NCI-H524 (cell line): ENCODE measurements at places on chromosomes 2 and 18.

DNA sequence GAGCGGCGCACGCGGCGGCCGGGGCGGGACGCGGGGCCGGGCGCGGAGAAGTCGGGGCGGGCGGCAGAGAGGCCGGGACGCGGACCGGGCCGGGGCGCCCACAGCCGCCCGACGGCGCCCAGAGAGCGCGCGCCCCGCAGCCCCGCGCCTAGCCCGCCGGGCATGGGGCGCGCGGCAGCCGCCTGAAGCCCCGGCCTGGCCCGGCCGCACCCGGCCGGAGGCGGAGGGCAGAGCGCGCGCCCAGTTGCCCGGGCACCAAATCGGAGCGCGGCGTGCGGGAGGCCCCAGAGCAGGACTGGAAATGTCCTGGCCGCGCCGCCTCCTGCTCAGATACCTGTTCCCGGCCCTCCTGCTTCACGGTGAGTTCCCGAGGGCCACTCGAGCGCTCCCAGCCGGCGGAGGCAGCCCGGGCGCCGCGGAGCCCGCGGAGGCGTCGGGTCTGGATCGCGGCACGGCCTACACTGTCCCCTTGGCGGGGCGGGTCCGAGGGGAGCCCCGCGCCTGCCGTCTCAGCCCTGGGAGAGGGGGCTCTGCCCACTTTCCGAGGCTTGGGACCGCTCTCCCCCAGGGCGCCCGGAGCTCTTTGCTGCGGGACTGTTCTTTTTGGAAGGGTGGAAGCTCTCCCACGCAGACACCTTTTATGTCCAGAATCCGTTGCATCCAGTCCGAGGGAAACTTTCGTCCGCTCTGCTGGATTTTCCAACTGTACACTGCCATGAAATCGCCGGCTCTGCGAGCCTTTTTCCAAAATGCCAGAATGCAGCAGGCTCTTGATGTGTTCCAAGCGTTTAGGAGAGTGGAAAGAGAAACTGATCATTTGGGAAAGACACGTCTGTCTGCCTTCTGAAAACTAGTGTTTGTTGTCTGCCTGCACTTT is 484 bp downstream of the APCDD1 start:
- DNase-seq, result peak; percentile 9

DNA sequence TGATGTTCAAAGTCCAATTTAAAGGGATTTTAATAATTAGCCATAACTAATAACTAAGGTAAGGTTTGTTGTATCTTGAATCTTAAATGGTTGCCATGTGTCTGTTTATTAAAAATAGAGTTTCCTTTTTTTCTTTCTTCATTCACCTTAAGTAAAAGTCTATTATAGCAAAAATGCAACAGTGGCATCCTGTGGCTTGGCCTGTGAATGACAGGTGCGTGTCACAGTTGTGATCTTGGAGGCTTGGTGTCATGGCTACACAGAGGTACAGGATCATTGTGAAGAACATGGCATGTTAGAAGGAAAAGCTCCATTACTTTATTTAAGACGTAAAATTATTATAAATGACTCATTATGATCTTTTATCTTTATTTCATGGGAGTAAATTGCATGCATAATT is 246.1 kb downstream of the BCL2 start:
- DNase-seq, result no peak

DNA sequence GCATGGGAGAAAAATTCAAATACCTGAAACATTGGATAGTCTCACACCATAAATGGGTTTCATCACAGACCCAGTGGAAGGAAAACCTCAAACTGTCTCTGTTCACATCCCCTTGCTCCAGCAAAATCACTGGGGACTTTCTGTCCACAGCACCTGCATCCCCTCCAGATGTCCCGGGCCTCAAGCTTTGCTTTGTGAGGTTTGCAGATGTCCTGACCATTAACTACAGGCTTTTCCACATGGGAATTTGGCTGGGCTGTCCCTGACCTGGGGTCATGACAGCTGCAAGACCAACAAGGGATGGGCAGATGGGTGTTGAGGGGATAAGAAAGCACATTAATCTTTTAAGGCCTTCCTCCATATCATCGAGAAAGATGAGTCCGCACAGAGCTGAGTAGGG is 427.9 kb downstream of the TXNL1 start:
- no peak for DNase-seq

- no peak for DNase-seq
These were observed 196.4 kb downstream of the NOL4 start for GRCh38 chr18:34028324-34028723.

DNA sequence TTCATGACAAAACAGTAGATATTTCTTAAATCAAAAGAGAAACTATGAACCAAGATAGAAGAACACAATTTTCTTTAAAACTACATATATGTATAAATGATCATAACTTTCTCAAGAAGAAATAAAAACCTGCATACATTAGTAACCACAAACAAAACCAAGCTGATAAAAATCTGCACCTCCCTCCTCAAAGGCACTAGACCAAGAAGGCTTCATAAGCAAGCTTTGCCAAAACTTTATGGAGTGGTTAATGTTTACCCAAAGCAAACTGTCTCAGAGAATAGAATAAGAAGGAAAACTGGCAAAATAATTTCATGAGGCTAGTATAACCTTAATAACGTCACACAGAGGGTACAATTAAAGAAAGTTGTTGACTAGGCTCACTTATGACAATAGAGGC is 138.3 kb downstream of the ZBTB7C start:
- DNase-seq, result no peak

DNA sequence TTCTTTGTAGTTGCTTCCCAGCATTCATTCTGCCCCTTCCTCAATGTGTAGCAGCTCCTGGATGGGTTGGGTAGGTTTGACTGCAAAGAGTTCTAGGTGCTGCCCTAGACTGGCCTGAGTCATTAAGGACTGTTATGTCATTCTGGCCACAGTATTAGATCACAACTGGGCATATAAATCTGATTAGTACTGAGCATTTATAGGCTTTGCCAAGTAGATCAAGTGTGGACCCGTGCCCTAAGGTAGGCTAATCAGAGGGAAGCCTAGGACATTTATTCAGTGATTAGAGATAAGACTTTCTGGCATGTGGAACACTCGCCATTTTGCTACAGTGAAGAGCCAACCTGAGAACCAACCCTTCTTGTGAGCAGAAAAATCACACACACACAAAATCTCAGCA is 2.7 kb downstream of the KATNAL2 start:
- DNase-seq, result no peak

DNA sequence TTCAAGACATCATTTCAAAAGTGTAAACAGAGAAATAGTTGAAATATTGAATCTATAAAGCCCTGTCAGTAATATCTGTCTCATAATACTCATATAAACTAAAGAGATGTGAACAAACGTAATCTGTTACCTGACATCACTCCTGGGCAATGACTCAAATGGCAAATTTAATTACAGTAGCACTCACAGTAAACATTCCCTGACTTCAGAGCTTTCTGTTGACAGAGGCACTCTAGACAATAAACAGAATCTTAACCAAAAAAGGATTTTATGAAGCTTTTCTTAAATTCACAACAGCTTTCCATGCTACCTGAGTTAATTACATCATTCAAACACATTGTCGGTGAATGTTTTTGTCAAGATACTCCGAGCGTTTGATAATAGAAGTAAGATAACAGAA is 128.1 kb upstream of the PDE1A start:
- no peak for DNase-seq

DNA sequence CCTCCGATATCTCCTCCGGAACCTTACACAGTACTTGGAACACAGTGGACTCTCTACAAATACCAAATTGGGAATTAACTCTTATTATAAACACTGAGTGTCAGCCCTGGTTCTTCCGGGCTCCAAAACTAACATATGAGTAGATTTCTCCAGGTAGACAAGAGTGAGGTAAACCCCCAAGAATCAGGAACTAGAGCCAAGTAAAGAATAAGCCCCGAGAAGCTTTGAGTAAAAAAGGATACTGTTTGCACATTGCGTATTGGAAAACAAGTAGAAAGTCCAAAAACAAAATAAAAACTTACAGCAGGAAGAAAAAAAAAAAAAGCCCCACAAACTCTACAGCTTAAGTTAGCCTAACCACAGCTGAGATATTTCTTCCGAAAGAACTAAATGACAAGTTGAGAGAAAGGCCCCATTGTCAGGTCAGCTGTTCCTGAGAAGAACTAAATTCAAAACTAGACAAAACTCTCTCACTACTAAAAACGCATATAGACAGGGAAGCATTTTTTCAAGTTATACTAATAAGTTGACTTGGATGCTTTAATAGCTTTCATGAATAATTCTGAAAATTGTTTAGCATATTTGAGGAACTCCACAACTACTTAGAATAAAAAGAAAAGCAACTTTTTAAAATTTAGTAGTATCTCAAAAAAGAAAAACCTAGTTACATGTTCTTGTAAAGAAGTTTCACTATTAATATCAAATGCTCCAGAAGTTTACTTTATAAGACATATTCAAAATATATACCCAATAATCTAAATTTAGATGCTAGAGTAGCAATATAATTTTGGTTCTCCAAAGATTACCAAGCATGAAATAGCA is 4.3 kb upstream of the HAAO start:
- DNase-seq, result no peak
